Stimulated activated CD4-positive, alpha-beta T cell treated with anti-CD3 and anti-CD28 coated beads, Interleukin-15, amount 100 ng/mL, for 24 hours (primary cell): ENCODE measurements at places on chromosomes 16 and 17.

- no peak for DNase-seq
Observed at GRCh38 chr16:48013491-48013901, 142.3 kb downstream of the ABCC12 start.

GRCh38 chr17:27882162-27882840, 10.9 kb downstream of the LYRM9 start:
- no peak for DNase-seq

GRCh38 chr17:40857535-40857934, 9.5 kb downstream of the KRT12 start:
- no peak for DNase-seq

DNA sequence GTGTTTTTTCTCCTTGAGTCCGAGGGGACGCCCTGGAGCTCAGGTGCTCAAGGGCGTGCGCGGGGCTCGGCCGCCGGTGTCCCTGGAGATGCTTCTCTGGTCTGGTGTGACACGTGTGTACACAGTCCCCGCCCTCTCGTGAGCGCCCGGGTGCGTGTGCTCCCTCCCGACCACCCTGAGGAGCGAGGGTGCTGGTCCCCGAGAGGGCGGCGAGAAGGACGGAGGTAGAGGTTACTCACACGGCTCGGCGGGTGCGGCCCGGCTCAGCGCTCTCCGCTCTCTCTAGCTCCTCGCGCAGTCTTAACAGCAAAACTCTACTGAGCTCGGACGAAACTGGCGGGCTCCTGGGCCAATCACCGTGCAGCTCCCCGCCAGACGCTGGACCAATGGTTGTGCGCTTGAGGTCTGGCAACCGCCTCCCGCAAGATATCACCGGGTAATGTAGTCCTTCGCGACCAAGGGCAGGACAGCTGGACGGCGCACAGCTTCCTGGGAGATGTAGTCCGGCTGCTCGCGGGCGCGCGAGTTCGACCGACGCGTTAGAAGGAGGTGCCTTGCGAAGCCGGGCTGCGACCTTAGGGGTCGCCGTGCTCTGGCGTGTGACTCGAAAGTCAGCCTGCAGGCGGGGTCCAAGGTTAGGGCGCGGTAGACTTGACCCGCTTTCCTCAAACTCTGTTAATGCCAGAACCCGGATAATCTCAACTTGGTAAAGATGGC, at the start of gene SLC25A19:
TSS of gene SLC25A19 (minus strand) at position 319 of the 717 bp plus-strand sequence. CDS start 2,669 bp downstream, outside the sequence.
- peak; percentile 98 for DNase-seq

DNA sequence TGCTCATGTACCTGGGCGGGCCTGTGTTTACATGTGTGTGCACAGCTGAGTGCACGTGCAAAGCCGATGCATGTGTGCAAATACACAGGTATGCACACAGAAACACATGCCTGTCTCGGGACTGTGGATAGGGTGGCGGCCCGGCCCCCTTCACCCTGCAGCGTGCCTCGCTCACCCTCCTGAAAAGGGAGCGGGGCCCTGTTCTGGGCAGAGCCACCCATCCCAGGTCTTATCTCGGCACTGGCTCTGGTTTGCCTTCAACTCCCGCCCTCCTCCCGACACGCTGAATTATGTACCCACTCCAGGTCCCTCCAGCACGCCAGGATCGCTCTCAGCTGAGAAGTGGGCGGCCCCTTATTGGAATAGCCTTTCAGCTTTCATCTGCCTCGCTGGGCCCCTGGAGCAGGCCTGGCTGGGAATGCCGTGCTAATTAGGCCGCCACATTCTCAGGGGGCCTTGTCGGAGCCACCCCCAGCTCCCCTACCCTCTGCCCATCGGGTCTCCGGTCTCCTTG, 77.8 kb downstream of the RTN4RL1 start:
- no peak for DNase-seq

DNA sequence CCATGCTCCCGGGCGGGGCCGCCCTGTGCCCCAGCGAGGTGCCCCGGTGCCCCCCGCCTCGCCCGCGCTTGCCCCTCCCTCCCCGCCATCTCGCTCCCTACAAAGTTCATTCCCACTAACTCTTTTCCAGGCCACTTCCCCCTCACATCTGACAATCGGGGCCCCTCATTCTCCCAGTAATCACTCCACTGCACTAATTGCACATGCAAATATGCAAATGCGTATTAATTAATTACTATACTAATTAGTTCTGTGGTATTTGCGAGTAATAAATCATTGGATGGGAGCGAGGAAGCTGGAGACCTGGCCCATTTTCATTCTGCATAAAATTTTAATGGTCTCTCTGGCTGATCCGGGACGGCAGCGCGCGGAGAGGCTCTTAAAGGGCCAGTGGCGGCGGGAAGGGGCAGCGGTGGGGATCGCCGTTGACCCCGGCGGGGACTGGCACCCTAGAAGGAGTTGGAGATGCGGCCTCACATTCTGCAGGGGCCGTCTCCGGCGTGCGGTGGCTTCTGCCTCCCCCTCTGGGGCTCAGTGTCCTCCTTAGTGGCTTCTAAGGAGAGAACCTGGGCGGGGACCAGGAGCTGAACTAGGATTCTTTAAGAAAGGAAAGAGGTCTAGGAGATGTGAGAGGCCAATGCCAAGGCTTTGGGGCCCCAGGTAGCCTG, 8.4 kb upstream of the PPP1R1B start:
- peak; percentile 25 for DNase-seq

GRCh38 chr16:85524630-85525419, 88.3 kb upstream of the GSE1 start:
- DNase-seq: no peak

GRCh38 chr17:57607553-57608120, 137.5 kb downstream of the CCDC182 start:
- DNase-seq: peak; percentile 29

GRCh38 chr16:8293413-8293812, 296.9 kb downstream of the TMEM114 start:
- no peak for DNase-seq

DNA sequence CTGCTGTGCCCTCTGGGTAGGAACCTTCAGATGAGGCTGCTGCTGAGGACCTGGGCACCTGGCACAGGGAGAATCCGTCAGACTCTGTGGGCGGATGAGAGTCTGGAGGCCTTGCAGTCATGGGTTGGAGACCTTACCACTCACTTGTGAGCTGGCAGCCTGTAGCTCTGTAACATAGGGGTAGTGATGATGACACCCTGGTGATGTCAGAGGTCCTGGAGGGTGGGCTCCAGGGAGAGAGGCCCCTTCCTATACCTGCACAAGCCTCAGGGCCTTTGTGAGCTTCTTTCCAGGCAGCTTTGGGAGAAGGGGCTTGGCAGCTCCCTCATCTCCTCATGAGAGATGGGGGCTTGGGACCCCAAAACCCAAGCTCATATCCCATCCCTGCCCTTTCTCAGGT, 1.6 kb downstream of the MIEF2 start:
- no peak for DNase-seq

DNA sequence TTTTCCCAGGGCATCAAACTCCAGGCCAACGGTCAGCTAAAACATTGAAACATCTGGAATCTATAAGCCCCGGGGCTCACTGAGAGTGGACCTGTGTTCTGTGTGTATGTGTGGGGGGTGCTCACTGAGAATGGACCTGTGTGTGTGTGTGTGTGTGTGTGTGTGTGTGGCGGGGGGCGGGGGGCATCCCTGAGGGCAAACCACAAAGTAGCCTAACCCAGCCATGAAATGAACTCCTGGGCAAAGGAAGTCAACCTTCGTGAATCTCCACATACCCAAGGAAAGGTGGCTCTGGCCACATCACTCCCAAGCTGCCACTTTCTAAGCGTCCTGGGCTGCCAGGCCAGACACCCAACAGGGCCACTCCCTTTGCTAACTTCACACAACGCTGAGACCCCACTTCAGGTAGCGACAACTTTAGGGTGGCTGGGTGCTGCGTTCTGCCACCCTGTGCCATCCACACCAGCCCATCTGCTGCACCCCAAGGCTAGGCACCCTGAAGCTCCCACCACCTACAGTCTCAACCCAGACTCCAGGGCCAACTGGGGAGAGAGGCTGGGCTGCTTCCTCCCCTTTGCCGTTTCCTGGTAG, 1.6 kb downstream of the MAFG start:
- no peak for DNase-seq

DNA sequence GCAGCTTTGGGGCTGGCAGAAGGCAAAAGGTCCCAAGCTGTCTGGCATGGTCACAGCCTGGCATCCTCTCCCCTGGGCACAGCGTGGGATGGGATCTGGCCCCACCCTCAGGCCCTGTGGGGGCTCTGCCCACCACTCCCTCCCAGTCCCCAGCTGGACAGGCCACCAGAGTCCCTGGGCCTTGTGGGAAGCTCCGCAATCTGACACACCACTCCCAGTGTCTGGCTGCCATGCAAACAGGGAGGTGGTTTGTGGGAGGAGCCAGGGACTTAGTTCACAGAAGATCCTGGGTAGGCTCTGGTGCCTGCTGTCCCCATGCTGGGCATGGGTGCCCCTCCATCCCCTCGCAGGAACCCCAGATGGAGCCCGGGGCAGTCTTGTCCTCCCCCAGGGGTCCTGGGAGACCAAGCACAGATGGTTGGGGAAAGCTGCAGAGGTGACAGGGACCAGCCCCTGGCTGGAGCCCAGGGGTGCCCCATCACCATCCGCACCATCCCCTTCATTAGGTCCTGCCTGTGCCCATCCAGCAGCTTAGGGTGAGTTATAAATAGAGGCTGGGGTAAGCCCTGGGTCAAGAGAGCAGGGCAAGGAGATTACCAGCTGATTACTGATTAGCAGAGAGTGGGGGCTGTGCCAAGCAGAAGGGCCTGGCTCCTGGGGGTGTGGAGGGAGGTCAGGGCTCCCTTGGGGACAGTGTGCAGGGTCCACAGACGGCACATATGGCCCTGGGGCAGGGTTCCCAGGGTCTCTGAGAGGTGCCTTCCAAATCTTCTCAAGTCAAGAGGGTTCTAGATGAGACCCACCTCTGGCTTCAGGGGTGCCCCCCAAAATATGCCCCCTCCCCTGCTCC, 6.2 kb downstream of the FSCN2 start:
- DNase-seq: no peak

GRCh38 chr16:88421301-88421700, 31.8 kb upstream of the ZFPM1 start:
- no peak for DNase-seq

DNA sequence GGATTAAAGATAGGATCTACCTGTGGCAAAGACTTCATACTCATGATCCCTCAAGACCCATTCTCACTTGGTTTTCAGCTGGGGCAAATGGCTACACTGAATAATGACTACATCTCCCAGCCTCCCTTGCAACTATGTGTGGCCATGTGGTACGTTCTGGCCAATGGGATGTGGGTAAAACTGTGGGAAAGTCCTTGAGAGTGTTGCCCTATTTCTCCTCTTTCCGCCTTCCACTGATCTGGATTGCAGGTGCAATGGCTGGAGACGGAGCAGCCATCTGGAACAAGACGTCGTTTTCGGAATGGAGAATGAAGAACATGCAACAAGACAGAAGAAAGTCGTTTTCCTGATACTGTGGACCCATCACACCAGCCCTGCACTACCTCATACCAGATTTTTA, 48.5 kb downstream of the HAPSTR1 start:
- no peak for DNase-seq

GRCh38 chr17:76461765-76462555, 5.4 kb upstream of the AANAT start:
- DNase-seq: no peak

DNA sequence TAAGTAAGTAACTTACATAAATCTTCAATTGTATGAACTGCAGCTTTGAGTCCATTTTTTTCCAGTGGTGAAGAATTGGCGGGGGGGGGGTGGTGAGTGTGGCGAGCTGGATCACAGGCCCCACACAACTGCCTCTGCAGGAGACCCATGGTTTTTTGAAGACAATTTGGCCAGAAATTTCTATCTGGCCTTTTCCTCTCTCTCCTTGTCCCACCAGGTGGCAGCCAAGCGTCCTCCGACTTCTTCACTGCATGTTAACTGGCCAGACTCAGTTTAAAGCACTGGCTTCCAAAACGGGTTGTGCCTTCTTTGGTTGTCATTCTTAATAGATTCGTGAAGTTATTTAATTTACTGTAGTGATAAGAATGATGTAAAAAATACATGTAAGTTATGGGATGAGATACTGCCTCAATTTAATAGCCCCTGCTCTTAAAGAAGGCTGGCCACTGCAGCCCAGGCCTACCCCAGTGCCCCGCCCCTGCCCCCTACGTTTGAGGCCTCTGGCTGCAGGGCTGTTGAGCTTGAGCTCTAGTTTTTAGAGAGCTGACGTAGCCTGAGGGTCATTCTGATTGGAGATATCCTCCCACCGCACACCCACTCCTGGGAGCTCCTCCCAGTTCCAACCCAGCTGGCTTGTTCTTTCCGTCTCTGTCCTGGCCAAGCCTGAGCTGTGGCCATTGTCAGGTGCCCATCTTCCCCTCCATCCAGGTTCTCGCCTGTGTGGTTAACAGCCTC, 36.4 kb downstream of the AKAP1 start:
- DNase-seq: no peak

DNA sequence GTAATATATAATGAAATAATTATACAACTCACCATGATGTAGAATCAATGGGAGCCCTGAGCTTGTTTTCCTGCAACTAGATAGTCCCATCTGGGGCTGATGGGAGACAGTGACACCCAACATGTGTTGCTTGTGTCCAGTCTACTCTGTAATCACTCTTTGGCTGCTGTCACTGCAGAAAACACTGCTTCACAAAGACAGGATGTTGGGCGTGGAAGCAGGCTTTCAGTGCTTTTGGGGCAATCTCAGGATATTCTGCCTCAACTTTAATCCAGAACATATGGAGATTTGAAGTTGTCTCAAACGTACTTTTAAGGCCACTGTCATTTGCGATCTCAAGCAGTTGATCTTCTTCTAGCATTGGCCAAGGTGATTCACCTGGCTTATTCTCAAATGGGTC, 94.9 kb downstream of the CYTH1 start:
- no peak for DNase-seq

GRCh38 chr16:27113341-27113841, 46.7 kb downstream of the C16orf82 start:
- no peak for DNase-seq

DNA sequence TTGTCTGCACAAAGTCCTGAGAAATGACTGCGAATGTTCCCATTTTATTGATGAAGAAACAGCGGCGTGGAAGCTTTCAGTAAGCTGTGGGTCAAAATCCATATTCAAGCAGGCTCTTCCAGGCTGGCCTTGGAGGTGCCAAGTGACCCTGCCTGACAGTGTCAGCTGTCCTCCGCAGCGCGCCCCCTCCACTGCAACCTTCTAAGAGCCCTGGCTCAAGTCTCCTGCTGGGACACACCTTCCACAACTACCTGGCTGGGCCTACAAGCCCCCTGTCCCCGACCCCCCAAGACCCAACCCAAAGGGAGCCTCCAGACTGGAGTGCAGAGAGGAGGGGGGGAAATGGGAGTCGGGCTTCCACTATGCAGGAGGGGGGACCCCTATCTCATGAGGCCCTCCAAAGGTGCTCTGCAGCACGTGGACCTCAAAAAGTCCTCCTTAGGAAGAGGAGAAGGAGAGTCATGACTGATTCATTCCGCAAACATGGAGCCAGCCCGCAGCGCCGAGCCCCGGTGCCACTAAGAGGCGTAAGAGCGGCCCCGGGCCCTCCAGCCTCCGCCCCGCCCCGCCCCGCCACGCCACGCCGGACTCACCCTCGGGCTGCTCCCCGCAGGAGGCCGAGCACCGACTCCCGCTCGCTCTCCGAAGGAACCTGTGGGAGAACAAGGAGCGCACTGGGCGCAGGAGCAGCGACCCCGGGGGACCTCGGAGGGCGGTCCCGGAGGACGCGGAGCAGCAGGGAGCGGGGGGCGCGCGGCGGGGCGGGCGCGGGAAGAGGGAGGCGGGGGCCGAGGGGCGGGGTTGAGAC, 574 bp downstream of the MPP3 start:
- DNase-seq: peak; percentile 46
